Activated effector memory CD4-positive, alpha-beta T cell treated with anti-CD3 and anti-CD28 coated beads, Interleukin-2, amount 50 U/mL, for 16 hours (primary cell): ENCODE measurements at places on chromosomes 5 and 9.
A peak's percentile ranks its signal among the peaks of the same experiment; 100 is the strongest.

- DNase-seq = no peak
These were observed 53.4 kb downstream of the COL23A1 start for GRCh38 chr5:178536541-178537466.

- DNase-seq = no peak
These were observed 589.1 kb downstream of the MTRR start for GRCh38 chr5:8458038-8458383.

DNA sequence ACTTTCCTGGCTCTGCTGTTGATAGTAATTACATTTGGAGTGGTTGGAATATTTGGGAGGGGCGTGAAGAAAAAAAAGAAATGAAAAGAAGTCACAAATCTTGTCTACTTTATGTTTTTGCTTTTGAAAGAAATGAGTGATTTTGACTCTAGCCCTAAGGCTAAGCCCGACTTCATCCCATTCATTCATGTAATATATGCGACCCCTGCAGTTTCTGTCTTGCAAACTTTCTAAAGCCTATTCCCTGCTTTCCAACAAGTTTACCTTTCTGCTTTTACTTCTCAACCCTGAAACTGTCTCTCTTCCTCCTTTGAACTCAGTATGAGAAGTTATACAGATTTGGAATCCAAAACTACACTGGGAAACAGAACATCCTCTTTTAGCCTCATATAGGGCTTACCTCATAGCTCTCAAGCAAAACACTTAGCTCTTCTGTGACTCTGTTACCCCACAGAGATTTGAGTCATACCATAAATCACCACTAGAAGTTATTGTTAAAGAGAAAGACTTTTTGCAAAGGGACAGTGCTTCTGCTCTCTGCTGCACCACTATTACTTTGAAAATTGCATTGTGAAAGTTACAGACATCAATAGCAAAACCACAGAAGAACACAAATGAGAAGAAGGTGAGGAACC, 1.6 kb downstream of the CFAP95 start:
- no peak for DNase-seq

GRCh38 chr5:155919725-155920124, 407.2 kb upstream of the SGCD start:
- DNase-seq = no peak

GRCh38 chr5:95871146-95871806, 48.8 kb upstream of the GLRX start:
- DNase-seq = no peak

- DNase-seq = no peak
These were observed 20.7 kb downstream of the EHMT1 start for GRCh38 chr9:137639303-137640051.

DNA sequence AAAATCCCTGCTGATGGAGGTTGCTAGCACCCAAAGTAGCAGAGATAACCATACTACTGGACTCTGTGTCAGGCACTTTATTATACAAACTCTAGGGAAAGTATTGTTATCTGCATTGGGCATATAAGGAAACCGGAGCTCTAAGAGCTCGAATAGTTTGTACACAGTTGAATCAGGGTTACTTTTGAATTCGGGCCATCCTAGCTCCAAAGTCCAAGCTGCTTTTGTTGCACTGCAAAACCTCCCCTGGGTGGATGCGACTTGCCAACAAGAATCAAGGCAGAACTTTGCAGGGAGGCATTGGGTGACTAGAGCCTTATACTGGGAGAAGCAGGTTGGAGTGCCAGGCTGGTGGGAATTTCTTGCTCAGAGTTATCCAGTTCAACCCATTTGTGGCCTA, 435.1 kb downstream of the SPATA31D1 start:
- DNase-seq = no peak

- no peak for DNase-seq
These were observed 41.2 kb upstream of the STRBP start for GRCh38 chr9:123309611-123310010.

DNA sequence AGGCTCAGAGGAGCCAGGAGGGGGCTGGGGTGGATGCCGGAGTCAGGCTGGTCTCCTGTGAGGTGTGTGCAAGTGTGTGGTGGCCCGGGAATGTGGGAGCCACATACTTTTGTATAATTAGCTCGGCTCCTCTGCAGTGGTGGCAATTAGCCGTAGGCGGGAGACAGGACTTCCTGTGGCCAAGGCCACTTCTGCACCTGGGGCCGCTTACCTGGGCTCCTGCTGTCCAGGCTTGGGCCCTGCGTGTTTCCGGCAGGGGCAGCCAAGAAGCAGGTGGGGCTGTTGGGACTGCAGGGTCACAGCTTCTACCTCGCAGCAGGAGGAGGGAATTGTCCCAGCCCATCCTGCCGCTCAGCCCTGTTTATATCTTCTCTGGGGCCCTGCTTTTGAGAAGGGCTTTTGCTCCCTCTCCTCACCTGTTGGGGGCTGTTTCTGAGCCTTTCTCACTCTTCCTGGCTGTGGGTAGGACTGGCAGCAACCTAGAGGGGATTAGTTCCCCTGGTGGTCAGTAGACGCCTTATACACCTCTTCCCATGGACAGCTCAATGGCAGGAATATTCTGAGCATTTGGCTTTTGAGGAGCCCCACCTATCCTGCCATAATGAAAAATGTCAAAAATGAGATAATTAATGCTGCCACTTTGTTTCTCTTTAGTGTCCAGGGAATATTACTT, 145.4 kb upstream of the PITX1 start:
- DNase-seq = peak; percentile 25

- peak; percentile 88 for DNase-seq
These were observed 7.0 kb upstream of the EBF1 start for GRCh38 chr5:159106569-159107282.

- no peak for DNase-seq
These were observed at the start of gene CDX1 for GRCh38 chr5:150166650-150167511. Gene CDX1, plus strand, starts transcription at chr5:150166778. Its CDS starts 99 bp downstream, at chr5:150166877.

DNA sequence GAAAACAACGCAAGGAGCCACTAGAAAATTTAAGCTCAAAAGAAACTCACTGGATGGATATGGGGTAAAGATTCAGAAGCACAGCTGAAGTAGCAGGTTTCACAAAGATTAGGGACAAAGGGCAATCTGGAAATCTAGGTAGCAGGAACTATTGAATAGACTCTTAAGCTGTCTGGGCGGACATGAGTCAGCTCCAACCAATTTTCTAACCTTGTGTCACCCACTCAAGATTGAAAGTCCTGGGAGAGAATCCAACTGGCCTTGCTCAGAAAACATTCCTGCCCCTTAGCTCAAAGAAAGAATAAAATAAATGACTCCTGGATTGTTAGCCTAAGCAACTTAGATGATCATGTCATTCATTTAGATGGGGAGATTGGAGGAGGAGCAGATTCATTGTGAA, 69.2 kb downstream of the STK32A start:
- DNase-seq = no peak

GRCh38 chr5:75729321-75729720, 12.1 kb upstream of the POC5 start:
- DNase-seq = no peak

DNA sequence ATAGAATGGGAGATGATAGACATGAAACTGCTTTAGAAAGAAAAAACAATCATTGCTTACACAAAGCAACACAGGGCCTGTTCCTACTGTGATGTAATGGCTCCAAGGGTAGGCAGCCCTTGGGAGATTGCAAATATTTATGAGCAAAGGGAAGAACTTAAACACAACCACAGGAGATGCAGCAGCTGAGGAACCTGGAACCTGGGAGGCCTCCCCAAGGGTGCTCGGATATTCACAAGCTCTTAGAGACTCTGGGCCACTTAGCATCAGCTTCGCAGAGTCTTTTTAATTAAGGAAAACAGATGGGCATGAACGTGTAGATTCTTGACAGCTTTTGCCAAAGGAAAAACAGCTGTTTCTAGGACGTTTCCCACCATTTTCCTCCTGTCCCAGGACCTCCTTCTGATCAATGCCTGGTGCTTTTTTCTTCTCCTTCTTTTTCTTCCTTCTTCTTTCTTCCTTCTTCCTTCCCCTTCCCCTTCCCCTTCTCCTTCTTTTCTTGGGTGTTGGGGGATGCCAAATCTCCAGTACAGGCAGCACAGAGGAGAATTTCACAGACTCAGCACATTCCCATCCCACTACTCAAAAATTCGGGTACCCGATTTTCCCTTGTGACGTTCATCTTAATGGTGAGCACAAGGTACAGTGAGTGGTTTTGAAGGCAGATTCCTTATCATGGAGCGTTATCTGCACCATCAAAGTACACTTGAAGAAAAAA, 28.1 kb upstream of the TCF7 start:
- DNase-seq = peak; percentile 62

- no peak for DNase-seq
These were observed 150.1 kb downstream of the MEF2C start for GRCh38 chr5:88732862-88733261.

DNA sequence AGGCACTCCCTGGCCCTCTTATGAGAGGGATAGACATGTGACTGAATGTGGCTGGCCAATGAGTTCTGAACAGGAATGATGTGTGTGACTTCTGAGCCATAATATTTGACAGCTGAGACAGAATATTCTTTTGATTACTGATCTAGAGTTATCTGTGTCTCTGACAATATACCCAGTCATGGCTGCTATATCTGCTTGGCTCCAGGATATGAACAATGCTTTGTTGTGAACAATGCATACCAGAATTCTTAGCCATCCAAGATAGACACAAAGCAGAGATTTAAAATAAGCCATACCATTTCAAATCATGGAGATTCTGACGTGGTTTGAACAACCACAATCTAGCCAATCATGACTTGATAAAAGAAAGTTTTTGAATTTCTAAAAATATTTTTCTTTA, 840.3 kb upstream of the SEMA6A start:
- no peak for DNase-seq

GRCh38 chr5:179257176-179257682, 88.0 kb downstream of the ADAMTS2 start:
- peak; percentile 44 for DNase-seq

- no peak for DNase-seq
These were observed 200.8 kb downstream of the CHSY3 start for GRCh38 chr5:130104895-130105688.

- DNase-seq = no peak
These were observed 158.9 kb downstream of the HINT1 start for GRCh38 chr5:131005963-131006684.

GRCh38 chr5:3265131-3265885, 330.3 kb upstream of the IRX1 start:
- DNase-seq = no peak

DNA sequence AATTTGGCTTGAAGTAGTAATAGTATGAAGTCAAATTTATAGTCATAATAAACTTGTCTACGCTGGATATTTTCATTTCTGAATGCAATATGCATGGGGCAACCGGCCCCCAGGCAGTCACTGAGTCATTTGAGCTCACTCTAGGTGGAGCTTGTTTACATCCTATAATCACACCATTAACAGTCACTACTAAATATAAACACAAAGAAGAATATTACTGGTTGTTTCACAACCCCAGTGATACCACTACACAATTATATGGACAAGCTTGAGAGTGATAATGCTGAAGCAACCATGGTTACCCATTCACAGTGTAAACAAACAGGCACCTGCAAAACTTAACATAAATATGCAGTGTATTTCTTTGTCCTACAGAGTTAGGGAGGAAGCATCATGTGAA, 68.7 kb downstream of the MARCHF3 start:
- DNase-seq = no peak

GRCh38 chr9:121098567-121099198, 23.9 kb downstream of the CNTRL start:
- DNase-seq = no peak

DNA sequence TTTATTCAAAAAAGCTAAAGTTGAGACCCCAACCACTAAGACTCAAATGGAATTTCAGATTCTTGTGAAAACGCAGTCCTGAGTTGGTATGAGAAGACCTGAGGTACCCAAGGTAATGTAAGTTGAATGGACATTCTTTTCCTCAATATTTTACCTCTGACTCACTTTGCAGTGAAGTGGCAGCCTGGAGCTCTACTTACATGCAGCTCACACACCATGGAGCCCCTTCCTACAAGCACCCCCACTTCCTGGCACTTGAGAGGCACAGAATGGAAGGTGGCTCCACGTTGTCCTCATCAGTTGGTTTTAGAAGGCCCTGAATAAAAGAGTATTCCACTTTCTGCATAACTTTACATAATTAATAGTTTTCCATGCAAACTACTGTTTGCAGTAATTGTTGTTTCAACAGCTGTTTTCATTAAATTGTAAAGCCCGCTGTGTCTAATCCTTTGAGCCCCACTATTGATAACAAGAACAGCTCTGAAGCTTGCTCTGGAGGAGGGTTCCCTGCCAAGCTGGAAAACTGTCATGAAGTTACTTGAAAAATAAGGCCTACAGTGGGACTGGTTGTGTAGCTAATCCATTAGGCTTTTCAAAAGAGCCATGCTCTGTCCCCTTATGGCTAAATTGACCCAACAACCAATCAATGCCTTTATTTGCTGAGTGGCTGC, 102.2 kb upstream of the SPATA31D4 start:
- no peak for DNase-seq

DNA sequence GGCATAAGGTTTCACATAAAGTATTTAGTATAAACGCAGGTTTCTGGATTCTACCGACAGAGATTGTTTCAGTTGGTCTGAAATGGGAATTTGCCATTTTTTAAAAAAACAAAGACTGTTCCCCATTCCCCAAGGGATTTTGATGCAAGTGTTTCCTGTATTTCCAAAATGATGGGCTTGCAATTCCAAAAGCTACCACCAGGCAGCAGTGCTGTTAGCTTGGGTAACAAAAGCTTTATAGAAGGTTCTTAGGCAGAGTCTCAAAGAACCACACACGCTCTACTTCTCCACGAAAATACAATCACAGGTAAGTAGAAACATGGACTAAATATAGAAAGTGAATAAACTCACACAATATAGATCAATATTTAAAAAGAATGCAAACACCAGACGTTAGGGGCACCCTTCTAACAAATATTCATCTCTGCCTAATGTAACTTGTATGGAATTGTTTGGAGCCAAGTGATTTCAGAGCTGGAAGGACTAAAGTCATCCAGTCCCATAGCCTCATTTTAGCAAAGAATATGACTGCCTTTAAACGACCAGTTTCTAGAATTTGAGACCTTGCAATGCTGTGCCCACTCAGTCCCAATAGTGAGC, 154.3 kb downstream of the SPOCK1 start:
- no peak for DNase-seq

DNA sequence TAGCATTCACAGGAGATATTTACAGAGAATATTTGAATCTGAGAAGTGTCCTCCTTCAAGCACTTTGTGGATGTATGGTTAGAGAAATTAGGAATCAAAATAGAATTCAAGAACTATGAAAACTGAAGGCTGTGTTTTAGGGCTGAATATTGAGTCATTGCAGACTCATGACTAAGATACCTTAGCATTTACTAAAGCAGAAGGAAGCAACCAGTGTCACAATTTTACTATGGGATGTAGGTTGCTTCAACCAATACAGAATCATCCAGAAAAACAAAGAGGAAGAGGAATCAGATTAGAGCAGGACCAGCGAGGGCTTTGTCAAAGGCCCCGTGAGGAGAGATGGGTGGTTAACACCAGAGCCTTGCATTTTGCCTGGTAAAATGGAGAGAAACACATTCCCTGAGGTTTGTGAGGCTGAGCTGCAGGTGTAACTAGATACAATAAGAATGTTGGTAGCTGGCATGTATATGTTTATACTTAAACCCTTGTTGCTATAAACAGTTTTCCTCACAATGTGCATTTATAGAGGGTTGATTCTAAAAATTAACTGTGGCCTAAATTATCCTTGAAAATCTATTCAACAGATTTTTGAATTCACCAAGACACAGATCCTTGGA, 518.1 kb downstream of the AGTPBP1 start:
- DNase-seq = no peak

- DNase-seq = no peak
These were observed 52.6 kb downstream of the RAI14 start for GRCh38 chr5:34708777-34709176.

GRCh38 chr9:35569206-35569605, 35.9 kb upstream of the TESK1 start:
- no peak for DNase-seq

- peak; percentile 72 for DNase-seq
These were observed 2.9 kb downstream of the OR2S2 start for GRCh38 chr9:35954942-35955546.

GRCh38 chr9:78574354-78575045, 277.6 kb downstream of the PSAT1 start:
- no peak for DNase-seq
